HepG2 (cell line): ENCODE measurements at places on chromosomes 1 and 21. TPM values are rescaled to one million over a fixed set of nuclear protein-coding genes. Genes with fewer than 3 reads are reported as not detected.

- DNase-seq, result peak; percentile 44
Observed at GRCh38 chr1:186155594-186155993, 219.5 kb downstream of the TPR start.

- DNase-seq, result no peak
Observed at GRCh38 chr1:37317870-37318467, 156.4 kb upstream of the ZC3H12A start.

DNA sequence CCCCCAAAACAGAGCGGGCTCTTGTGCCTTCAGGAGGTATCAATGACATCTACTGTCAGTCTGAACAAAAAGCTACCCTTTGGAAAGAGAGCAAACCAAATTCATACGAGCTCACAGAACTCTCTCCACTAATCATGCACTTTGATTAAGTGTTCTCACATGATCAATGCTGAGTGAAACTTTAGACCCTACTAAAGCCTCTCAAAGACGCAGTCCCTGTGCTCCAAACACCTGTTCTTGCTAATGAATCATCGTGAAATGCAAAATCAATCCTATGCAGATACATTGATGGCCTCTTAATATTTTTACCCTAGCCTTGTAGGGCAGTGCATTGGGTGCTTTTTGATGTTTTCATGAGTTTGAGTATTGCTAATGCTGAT is 113.4 kb downstream of the ZBTB18 start:
- DNase-seq, result no peak

- DNase-seq, result no peak
Observed at GRCh38 chr1:110541906-110542395, 23.0 kb upstream of the KCNA10 start.

DNA sequence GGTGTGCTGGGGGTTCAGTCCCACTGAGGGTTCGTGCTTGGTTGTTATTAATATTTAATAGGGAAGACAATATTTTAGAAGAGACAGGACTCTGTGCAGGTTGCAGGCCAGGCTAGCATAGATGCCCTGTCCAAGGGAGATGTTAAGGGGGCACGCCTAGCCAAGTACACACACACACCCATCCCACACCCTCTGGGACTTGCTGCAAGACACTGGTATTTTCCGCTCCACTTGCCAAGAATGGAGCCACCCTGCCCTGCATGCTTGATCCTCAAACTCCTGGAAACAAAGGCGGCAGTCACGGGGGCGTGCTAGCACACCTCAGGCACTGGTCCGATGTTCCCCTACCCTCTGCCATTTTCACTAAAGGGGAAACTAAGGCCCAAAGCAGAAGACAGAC is 99.1 kb downstream of the MRPL37 start:
- DNase-seq, result no peak

The SPATA45 gene
- 0.64 and 0.86 TPM in 2 replicates for total RNA-seq

GRCh38 chr1:170307426-170307825 is 161.7 kb downstream of the NTMT2 start:
- DNase-seq, result no peak

DNA sequence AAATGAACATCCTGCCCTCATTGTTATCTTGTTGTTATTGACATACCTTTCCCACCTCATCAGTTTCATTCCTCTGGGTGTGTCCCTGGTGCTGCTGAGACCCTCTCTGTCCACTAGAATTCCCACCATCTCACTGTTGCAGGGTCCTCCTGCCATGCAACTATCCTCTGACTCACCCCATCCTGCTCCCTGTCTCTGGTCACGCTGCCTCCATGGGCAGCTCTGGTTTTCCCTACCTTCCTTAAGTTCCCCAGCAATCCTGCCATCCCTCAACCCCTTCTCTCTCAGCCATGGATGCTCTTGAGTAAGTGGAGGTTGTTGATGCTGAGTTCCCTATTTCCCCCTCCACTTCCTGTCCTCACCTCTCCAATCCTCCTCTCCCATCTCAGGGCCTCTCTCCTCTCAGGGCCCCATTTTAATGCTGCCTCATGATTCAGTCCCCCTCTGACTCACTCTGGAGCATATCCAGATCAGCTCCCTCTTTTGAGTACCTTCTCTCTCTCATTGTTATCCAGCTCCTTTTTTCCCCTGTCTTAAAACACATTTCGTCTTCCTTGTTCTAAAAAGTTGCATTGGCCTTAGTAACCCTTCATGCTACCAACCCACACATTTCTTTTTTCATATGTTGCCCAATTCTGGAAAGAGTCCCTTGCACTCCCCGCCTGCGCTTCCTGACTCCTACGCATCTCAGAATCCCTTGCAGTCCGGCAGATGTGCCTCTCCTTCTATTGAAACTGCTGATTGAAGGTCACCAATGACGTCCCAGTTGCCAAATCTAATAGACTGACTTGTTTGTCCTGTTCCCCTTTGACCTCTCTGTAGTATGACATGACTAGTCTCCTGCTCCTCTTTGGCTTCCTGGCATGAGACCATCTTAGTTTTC is 92.0 kb downstream of the CNIH3 start:
- no peak for DNase-seq

The ACTL8 gene
- 0.64 and 1.0 TPM in 2 replicates for total RNA-seq

- no peak for DNase-seq
Observed at GRCh38 chr1:163720294-163720693, 398.5 kb downstream of the NUF2 start.

The ANKRD34A gene
- 0.07 and 0.14 TPM in 2 replicates for total RNA-seq

DNA sequence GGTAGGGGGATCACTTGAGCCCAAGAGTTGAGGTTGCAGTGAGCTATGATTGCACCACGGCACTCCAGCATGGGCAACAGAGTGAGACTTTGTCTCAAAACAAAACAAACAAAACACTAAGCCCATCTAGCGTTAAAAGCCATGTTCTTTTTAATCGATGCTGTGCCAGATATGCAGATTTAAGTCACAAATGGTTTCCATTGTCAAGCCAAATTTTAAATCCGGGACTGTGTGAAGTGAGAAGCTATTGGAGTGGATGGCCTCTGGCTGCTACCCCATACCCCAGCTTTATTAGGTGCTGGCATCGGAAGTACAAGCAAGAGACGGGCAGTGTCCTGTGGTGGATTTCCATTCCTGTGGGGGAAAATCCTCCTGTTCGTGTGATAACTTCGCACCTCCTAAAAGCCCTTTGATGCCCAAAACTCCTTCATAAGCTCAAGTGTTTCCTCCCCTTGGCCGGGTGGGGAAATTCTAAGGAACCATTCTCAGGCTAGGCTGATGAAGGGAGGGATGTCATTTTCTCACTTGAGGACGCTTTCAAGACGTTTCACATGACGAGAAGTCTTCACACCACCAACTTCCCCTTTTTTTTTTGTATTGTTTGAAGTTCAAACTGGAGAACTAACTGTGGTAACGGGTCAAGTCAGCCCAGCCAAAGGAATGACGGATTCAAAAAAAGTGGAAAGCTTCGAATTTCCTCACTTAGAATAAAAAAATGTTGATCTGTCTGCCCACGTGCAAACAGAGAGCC is 140.8 kb downstream of the KAZN start:
- no peak for DNase-seq
